SIG-M5 (cell line): ENCODE measurements at places on chromosomes 12 and 14.

DNA sequence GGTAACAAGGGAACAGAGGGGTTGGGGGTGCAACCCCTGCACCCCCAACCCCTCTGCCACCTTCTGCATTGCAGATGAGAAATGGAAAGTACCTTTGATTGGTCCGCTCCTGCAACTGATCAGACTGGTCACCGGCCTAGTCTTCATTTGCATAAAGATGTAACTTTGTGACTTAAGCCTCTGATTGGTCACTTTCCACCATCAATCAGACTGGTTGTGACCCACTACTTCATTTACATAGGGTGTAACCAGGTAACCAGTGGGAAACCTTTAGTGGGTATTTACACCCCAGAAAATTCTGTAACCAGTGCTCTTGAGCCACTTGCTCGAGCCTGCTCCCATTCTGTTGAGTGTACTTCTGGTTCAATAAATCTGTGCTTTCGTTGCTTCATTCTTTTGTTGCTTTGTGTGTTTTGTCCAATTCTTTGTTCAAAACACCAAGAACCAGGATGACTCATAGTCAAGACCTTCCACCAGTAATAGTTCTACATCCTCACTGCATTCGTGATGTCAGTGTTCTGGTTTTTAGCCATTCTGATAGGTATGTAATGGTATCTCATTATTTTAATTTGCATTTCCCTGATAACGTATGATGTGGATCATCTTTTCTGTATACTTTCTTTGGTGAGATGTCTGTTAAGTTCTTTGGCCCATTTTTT is 30.8 kb downstream of the LEMD3 start:
- no peak for DNase-seq

DNA sequence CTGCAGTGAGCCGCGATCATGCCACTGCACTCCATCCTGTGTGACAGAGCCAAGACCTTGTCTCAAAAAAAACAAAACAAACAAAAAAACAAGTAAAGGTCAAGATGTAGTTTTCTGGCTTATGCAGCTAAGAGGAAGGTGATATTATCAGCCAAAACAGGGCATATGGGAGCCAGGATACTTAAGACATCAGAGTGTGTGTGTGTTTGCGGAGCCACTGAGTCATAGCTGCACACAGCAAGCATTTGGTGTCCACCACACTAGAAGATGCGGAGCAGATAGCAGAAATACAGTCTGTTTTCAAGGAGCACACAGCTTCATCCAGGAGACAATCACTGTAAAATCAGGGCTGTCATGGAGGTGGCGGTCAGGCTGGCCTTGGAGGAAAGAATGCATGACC is 72.6 kb upstream of the REP15 start:
- no peak for DNase-seq

DNA sequence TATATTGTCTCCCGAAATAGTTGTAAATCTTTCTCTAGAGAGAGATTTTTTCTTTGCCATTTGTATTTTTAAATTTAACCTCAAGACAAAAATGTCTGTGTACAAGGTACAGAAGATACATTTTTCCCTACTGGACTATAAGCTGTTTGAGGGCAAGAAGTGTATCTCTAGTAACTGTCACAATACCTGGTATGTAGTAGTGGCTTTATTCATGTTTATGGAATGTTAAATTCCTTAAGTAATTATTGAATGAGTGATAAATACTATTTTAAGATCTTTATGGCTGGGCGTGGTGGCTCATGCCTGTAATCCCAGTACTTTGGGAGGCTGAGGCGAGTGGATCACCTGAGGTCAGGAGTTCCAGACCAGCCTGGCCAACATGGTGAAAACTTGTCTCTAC is 24.4 kb upstream of the CDK17 start:
- no peak for DNase-seq

GRCh38 chr12:66092559-66093269 is 37.8 kb downstream of the LLPH start:
- DNase-seq, result no peak

GRCh38 chr14:58299401-58300330 is 1.3 kb downstream of the ARID4A start:
- DNase-seq, result no peak

DNA sequence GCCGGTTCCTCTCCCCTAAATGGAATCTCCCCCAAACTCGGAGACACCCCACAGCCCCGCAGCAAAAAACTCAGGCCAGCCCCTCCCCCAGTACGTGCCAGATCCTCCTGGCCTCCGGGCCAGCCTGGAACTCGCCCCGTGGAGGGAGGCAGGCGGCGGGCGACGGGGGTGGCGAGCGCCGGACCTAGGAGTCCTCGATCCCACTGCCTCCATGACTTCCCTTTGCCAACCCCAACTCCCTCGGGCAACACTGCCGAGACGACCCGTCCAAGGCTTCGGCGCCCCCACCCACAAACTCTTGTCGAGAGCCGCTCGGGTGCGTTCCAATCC is 400 bp downstream of the ADCY6 start:
- no peak for DNase-seq

GRCh38 chr12:85350356-85350755 is 70.3 kb downstream of the ALX1 start:
- no peak for DNase-seq

- no peak for DNase-seq
Measured at GRCh38 chr12:15818418-15818817, 29.2 kb upstream of the EPS8 start.

GRCh38 chr12:100105661-100106060 is 37.0 kb downstream of the BLTP3B start:
- no peak for DNase-seq

DNA sequence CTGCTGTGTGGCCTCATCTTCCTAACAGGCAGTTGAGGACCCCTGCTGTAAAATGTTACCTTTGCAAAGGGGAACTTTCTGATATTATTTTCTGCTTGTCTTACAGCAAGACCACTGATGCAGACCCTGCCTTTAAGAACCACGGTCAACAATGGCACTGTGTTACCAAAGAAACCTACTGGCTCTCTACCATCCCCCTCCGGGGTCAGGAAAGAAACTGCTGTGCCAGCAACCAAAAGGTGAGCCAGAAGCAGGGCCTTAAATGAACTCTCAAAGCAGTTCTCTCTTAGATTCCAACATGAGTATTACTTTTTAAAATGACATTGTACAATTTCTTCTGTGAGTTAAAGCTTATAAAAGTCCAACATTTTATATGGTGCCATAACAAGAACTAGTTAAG is 72.2 kb downstream of the EML1 start:
- no peak for DNase-seq

DNA sequence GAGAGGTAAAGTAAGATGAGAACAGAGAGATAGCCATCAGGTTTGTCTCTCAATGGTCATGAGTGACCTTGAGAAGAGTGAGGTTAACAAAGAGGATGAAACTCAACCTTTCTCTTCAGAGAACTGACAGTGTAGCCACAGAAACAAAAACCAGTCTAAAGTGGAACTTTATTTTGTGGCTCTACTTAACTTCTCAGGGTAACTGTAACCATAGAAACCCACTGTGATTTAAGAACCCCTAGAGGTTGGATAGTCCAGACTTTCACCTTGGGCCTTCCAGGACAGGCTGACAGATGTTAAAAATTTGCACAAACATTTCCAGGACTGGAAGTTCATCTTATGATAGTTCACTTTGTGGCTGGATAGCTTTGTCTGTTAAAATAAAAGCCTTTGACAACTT is 48.5 kb downstream of the ATP23 start:
- no peak for DNase-seq

DNA sequence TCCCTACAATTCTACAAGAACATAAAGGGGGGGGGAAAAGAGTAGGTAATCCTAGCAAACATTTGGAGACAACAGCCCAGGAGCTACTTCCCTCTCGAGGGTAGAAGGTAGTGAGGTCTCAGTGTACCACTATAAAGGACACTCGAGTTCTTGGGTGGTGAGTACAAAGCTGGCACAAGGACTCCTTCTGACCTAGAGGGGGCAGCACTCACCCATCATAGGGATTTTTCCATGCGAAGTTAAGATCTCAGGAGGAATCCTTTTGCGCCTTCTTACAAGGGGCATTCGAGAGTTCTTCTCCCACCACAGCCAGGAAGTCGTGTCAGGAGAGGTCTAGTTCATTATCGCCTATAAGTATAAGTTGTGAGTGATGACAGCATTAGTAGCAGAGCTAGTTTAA is 200.2 kb upstream of the RBM19 start:
- DNase-seq, result no peak

DNA sequence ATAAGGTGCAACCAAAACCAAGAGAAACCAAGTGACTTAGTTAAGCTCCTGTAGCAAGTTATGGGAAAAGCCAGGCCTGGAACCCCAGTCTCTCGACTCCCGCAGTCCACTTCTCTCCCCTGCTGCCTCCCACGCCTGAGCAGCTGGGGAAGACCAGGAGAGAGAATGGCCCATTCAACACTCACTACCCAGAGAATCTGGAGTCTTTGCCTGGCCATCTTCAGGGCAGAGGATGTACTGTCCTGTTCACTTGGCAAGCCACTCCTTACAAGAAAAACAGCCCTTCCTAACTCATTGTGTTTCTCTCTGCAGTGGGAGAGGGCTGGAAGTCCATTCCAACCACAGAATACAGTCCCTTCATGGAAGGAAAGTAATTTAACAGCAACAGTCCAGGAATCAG is 1.8 kb downstream of the PITPNM2 start:
- DNase-seq, result no peak

GRCh38 chr14:72256055-72256454 is 323.8 kb downstream of the RGS6 start:
- no peak for DNase-seq

GRCh38 chr12:64696080-64696741 is 63.0 kb downstream of the GNS start:
- DNase-seq, result no peak

- no peak for DNase-seq
Measured at GRCh38 chr14:71175491-71175890, 268.2 kb downstream of the PCNX1 start.

GRCh38 chr12:89933911-89934310 is 225.3 kb upstream of the ATP2B1 start:
- no peak for DNase-seq

DNA sequence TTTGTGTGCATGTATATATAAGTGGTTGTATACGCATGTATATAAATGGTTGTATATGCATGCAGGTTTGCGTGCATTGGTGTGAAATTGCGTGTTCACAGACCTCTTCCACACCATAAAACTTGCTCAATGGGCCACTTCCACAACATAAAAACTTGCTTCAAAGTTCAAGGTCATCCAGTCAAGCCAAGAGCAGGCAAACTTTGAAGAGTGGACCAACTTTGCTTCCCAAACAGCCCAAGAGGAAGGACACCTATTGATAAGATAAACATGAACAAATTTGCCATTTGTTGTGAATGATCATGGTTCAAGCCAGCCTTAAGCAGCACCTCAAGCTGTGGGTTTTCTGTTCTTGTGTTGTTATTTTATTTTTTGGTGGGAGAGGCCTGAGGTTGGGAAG is 25.2 kb upstream of the PPP1CC start:
- no peak for DNase-seq
